ENCODE measurements at places on chromosomes 2 and 18. TPM values are rescaled to one million over a fixed set of nuclear protein-coding genes. Genes with fewer than 3 reads are reported as not detected.

SCYGR4 gene
- total RNA-seq: not detected

CPLX4 gene
- not detected for total RNA-seq

IL18R1 gene
- 1.5 TPM for total RNA-seq

COL4A3 gene
- 1.4 TPM for total RNA-seq

SH2D6 gene
- total RNA-seq: 1.1 TPM

CYB5A gene
- 70.7 TPM for total RNA-seq

SNTG2 gene
- 2.8 TPM for total RNA-seq

STAM2 gene
- total RNA-seq: 30.9 TPM

ERLEC1 gene
- total RNA-seq: 33.4 TPM

PLEK gene
- total RNA-seq: not detected

RPRM gene
- total RNA-seq: 33.8 TPM
